ENCODE measurements at places on chromosomes 6 and 20. TPM values are rescaled to one million over a fixed set of nuclear protein-coding genes. Genes with fewer than 3 reads are reported as not detected.

DNA sequence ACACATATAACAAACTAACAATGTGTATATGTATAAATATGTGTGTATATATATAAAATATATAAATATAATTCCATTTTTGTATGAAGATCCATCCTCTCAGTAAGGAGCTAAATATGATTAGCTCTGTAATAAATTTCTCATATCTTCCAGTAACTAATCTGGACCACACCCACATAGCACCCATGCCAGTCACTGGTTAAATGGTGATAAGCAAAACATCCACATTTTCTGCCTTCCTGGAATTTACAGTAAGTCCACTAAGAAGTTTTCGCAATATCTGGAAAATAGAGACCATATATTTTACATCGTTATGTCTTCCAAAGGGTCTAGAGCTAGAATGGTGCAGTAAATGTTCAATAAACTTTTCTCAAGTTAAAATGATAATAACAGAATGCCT, 151.5 kb upstream of the STMND1 start:
- H3K4me1 ChIP-seq: peaks cover 17% of the 10 kb centered on the region
- no peak overlapping the region for H3K4me3 ChIP-seq
- H3K36me3 ChIP-seq: no peaks in the 10 kb centered on the region
- no peak overlapping the region for H3K27ac ChIP-seq

TCP1 gene
- 189 TPM for total RNA-seq

- H3K4me3 ChIP-seq: no peak overlapping the region
- H3K36me3 ChIP-seq: no peaks in the 10 kb centered on the region
- H3K27ac ChIP-seq: no peak overlapping the region
- peaks cover 35% of the 10 kb centered on the region for H3K4me1 ChIP-seq
These were observed 24.7 kb upstream of the CCN6 start for GRCh38 chr6:112029045-112029822.

ERVFRD-1 gene
- not detected for total RNA-seq

DNA sequence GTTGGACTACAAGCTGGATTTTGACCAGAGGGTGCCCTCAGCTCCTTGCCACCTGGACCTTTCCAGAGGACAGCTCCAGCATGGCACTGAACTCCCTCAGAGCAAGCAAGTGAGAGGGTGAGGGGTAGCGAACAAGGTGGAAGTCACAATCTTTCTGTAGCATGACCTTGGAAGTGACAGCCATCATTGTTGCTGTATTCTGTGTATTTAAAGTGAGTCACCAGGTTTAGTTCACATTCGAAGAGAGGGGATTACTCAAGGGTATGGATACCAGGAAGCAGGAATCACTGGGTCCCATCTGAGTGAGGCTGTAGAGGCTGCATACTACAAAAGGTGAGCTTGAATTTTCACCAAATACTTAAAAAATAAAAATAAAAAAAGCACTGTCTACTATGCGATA, 280.0 kb upstream of the SPTLC3 start:
- no peaks in the 10 kb centered on the region for H3K27me3 ChIP-seq
- no peak overlapping the region for H3K4me3 ChIP-seq
- DNase-seq: no peak
- H3K36me3 ChIP-seq: no peaks in the 10 kb centered on the region

GRCh38 chr6:110332281-110332680, 25.9 kb downstream of the METTL24 start:
- peaks cover 4% of the 10 kb centered on the region for H3K4me1 ChIP-seq
- no peak overlapping the region for H3K27ac ChIP-seq

DNA sequence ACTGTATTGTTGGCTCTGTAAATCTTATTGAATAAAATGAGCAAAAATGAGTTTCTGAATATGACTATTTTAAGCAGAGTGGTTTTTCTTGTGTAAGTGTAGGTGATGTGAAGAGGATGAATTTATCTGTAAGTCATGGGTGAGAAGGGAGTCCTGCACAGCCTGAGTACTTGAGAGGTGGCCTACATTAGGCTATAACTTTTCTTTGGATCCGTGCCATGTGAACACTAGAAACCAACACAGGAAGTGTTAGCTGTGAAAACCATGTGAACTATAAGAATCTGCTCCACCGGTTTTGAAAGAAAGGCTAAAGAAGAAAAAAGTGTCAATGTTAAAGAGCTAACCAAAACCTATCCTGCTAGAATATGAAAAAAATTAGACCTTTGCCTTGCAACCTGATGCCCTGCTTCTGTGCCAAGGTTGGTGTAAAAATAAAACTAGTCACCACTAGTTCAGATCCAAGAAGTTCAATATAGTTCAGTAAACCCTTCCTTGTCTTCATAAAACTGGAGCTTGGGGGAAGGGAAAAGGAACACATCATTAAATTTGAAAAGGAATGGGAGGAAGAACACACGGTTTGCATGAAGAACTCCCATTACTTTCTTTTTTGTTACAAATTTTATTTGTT, 21.3 kb downstream of the PLCB1 start:
- H3K27me3 ChIP-seq: no peaks in the 10 kb centered on the region
- H3K27ac ChIP-seq: no peak overlapping the region
- no peaks in the 10 kb centered on the region for H3K36me3 ChIP-seq
- no peak overlapping the region for H3K4me3 ChIP-seq

EBF4 gene
- total RNA-seq: 9.9 TPM

IPCEF1 gene
- 1.8 TPM for total RNA-seq

GRCh38 chr6:146598772-146599405, at the start of gene ADGB:
ADGB (plus strand) TSS chr6:146598972; CDS start chr6:146599041, 69 bp downstream.
- H3K4me1 ChIP-seq: peaks cover 11% of the 10 kb centered on the region
- no peak within 1 kb of the TSS for H3K27ac ChIP-seq
- no peaks in the 10 kb centered on the region for H3K36me3 ChIP-seq
- no peak for DNase-seq
- peak within 1 kb of the TSS; percentile 64 for H3K4me3 ChIP-seq

- no peaks in the 10 kb centered on the region for H3K27me3 ChIP-seq
- no peak overlapping the region for H3K27ac ChIP-seq
- H3K4me3 ChIP-seq: no peak overlapping the region
- H3K4me1 ChIP-seq: no peaks in the 10 kb centered on the region
- peaks cover 95% of the 10 kb centered on the region for H3K36me3 ChIP-seq
- no peak for DNase-seq
These were observed 37.6 kb downstream of the UQCC2 start for GRCh38 chr6:33673851-33674250.

DNA sequence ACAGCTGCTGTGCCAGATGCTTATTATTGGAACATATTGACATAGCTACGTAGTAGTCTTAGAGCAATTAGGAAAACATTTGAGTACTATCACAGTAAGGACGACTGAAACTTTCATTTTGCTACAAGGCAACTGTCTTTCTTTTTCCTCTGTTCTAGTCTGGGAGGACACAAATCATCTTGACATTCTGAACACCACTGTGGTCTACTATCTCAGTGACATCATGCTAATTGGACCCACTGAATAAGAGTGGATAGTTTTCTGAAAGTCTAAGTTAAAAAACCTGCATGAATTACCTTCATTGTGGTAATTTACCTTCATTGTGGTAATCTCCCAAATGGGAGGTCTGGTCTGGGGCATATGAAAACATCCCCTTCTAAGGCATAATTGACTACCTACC, 163.3 kb upstream of the MOCS1 start:
- no peak for DNase-seq
- no peaks in the 10 kb centered on the region for H3K36me3 ChIP-seq
- H3K27me3 ChIP-seq: no peaks in the 10 kb centered on the region
- H3K27ac ChIP-seq: no peak overlapping the region

HCRTR2 gene
- total RNA-seq: not detected

DNA sequence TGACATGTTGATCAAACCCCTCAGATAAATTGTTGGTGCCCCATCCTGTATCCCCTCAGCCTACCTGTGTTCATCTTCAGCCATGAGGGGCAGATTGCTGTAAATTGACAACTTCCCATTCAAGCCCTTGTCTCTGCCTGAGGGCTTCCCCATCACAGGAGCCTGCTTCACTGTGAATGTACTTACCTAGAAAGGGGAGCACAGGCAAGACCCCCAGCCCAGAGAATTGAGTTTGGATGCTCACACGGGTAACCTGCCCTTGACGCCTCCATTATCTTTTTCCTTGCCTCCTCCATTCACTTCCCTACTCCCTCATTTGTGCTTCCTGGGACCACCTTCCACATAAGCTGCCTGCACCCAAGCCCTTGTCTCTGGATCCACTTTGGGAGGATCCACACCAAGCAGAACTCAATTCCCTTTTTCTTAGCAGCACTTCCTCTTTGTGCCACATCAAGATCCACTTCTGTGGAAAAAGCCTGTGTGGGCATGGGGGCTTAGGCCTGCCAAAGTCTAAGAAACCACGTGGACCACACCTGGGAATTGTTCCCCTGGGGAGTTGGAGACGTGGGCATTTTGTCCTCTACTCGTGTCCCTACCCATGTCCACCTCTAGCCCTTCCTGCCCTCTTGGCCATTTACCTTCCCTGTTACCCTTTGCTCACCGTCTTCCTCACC, 103.4 kb upstream of the FOXA2 start:
- H3K36me3 ChIP-seq: no peaks in the 10 kb centered on the region
- DNase-seq: no peak
- no peak overlapping the region for H3K27ac ChIP-seq
- no peak overlapping the region for H3K4me3 ChIP-seq
- no peaks in the 10 kb centered on the region for H3K4me1 ChIP-seq

BTBD3 gene
- 14.8 TPM for total RNA-seq

PHACTR1 gene
- total RNA-seq: 4.2 TPM

DNA sequence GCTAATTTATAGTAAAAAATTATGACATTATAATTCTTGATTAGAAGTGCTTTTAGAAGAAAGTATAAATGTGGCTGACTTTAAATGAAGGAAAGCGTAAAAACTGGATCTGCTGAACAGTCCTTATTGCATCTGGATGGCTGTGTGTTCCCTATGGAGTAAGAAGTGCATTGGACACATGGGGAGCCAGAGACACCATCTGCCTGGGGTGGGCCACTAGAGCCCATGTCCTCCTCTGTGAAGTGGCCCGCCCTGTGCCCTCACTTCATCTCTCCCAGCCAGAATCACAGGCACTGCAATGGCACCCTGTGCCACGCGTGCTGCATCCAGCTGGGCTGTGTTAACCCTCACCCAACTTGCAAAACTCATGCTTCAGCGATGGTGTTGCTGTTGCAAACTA, 13.2 kb upstream of the SFT2D1 start:
- H3K27ac ChIP-seq: no peak overlapping the region
- H3K4me1 ChIP-seq: no peaks in the 10 kb centered on the region
- H3K4me3 ChIP-seq: no peak overlapping the region
- no peak for DNase-seq
- no peaks in the 10 kb centered on the region for H3K36me3 ChIP-seq
- H3K27me3 ChIP-seq: no peaks in the 10 kb centered on the region

- no peaks in the 10 kb centered on the region for H3K36me3 ChIP-seq
- H3K27me3 ChIP-seq: no peaks in the 10 kb centered on the region
- H3K27ac ChIP-seq: no peak overlapping the region
- H3K4me3 ChIP-seq: no peak overlapping the region
- H3K4me1 ChIP-seq: peaks cover 3% of the 10 kb centered on the region
These were observed 103.7 kb downstream of the FYN start for GRCh38 chr6:111769365-111770152.

HLA-B gene
- 406 TPM for total RNA-seq

DNA sequence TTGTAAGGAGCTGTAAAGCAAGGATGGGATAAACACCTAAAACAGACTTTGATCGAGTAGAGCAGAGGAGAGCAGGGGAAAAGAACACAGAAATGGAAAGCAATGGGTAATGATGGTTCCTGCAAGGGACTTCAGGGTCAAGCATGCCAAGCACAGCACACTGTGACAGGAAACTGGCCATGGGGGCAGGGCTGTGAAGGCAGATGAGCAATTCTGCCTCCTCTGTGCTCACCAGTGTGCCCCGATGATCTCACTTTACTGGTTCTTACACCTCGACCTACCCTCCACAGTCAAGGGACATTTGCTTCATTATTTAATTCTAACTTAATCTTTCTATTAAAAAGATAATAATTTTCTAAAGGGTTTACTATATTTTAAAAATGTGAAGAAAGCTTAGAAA, 21.6 kb upstream of the MYB start:
- no peaks in the 10 kb centered on the region for H3K36me3 ChIP-seq
- peaks cover 5% of the 10 kb centered on the region for H3K27me3 ChIP-seq
- no peak overlapping the region for H3K27ac ChIP-seq
- H3K4me1 ChIP-seq: no peaks in the 10 kb centered on the region
- H3K4me3 ChIP-seq: no peak overlapping the region

DNA sequence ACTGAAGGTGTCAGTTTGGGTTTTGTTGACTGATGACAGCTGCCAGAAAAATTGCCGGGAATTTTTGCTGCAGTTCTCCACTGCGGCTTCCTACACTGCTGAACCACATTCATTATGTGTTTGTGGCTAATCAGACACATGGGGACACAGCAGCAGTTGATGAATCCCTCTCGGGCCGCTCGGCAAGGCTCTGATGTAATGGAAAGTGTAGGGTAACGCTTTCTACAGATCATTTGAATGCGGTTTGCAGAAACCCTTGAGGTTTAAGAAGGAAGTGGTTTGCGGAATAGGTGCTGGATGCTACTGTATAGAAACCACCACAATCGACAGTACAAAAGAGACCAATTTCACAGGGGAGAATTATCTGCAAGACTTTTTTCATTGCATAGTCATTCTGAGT, 138.7 kb upstream of the SASH1 start:
- no peaks in the 10 kb centered on the region for H3K27me3 ChIP-seq
- no peak overlapping the region for H3K4me3 ChIP-seq
- no peak overlapping the region for H3K27ac ChIP-seq
- no peak for DNase-seq

DNA sequence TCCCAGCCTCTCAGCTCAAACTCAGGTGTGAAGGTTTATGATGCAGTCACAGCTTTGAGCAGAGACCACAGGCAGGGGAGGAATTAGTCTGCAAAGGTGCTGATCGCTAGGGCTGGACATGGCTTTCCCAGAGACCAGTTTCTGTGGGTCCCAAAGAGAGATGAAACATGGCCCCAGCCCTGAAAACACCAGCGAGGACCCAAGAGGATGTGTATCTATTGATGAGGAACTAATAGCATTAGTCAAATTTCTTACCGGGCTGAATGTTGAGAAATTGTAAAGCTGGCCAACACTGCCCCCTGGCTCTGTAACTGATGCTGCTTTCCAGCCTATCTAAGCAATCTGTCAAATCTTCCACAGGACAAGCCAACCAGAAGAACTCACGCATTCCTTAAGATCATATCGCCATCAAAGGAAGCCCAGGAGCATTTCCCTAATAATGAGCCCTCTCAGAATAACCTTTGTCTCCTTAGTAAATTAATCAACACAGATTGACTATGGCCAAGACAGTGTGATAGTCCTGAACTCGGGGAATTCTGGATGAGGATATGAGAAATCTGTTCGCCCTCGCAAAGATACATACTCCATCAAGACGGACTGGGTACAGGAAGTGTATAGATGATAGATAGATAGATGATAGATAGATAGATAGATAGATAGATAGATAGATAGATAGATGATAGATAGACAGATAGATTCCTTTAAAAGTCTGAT, 7.8 kb upstream of the ACSS1 start:
- H3K27me3 ChIP-seq: no peaks in the 10 kb centered on the region
- H3K4me1 ChIP-seq: peaks cover 16% of the 10 kb centered on the region
- no peak for DNase-seq
- no peak overlapping the region for H3K4me3 ChIP-seq
- no peak overlapping the region for H3K27ac ChIP-seq

CPNE5 gene
- 1.6 TPM for total RNA-seq

GRCh38 chr6:39515006-39515405, 192.5 kb upstream of the KCNK16 start:
- no peak for DNase-seq
- H3K4me1 ChIP-seq: no peaks in the 10 kb centered on the region
- no peak overlapping the region for H3K4me3 ChIP-seq
- no peak overlapping the region for H3K27ac ChIP-seq
- no peaks in the 10 kb centered on the region for H3K27me3 ChIP-seq

GSTA2 gene
- total RNA-seq: not detected

- no peak overlapping the region for H3K4me3 ChIP-seq
- no peak overlapping the region for H3K27ac ChIP-seq
- H3K27me3 ChIP-seq: no peaks in the 10 kb centered on the region
- DNase-seq: no peak
- H3K4me1 ChIP-seq: peaks cover 4% of the 10 kb centered on the region
- no peaks in the 10 kb centered on the region for H3K36me3 ChIP-seq
These were observed 5.2 kb upstream of the MANEA start for GRCh38 chr6:95572098-95572497.

TNF gene
- total RNA-seq: 0.27 TPM
